ENCODE measurements at places on chromosomes 1 and 21. TPM values are rescaled to one million over a fixed set of nuclear protein-coding genes. Genes with fewer than 3 reads are reported as not detected.

GTF2B gene
- total RNA-seq = 18.1 TPM

DNAH14 gene
- 2.2 TPM for total RNA-seq

DNA sequence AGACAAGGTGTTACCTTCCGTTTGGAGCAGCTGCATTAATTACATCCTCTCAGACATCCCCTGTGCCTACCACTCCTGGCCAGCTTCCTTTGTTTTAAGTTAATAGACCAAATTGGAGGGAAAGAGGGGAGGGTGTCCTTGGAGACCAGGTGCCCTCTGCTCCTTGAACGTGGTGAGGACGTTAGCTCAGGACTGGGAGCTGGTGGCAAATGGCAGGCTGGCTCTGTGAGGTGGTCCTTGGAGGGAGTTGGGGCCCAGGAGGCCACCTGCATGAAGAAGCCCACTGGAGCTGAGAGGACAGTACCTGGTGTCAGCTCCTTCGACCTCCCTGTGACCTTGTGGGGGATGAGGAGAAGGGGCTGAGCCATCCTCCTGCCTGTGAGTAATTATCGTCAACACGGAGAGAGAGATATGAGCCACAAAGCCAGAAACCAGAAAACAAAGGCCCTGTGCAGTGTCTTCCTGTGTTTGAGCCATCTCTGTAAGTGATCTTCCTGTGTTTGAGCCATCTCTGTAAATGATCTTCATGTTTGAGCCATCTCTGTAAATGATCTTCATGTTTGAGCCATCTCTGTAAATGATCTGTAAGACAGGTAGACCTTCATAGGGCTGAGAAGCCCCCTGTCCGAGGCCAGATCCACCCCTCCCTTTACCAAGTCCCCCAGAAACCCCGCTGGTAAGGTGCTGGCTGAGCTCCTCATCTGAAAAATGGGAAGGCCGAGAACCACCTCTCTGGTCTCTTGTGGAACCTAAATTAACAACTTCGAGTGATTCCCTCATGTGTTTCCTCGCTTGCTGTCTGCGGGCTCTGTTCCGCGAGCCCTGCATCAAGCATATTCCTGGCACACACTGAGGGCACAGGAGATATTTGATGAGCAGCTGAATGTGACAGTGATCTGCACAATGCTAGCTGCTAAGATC lies 126.0 kb downstream of the CAMTA1 start:
- DNase-seq = no peak

GRCh38 chr1:36657826-36658225 lies 175.1 kb upstream of the CSF3R start:
- no peak for DNase-seq

- DNase-seq = no peak
Observed at GRCh38 chr1:29643281-29643680, 407.0 kb downstream of the PTPRU start.

GRCh38 chr1:176949033-176949662 lies 215.4 kb downstream of the ASTN1 start:
- DNase-seq = peak; percentile 60

- DNase-seq = no peak
Observed at GRCh38 chr1:103365860-103366569, 159.5 kb upstream of the RNPC3 start.
